ENCODE measurements at places on chromosomes 5 and 9.
A peak's percentile ranks its signal among the peaks of the same experiment; 100 is the strongest.

- DNase-seq: no peak
These were observed 272.3 kb downstream of the MRPS30 start for GRCh38 chr5:45081082-45081481.

- no peak for DNase-seq
These were observed 701.7 kb downstream of the SEMA5A start for GRCh38 chr5:8844206-8844605.

DNA sequence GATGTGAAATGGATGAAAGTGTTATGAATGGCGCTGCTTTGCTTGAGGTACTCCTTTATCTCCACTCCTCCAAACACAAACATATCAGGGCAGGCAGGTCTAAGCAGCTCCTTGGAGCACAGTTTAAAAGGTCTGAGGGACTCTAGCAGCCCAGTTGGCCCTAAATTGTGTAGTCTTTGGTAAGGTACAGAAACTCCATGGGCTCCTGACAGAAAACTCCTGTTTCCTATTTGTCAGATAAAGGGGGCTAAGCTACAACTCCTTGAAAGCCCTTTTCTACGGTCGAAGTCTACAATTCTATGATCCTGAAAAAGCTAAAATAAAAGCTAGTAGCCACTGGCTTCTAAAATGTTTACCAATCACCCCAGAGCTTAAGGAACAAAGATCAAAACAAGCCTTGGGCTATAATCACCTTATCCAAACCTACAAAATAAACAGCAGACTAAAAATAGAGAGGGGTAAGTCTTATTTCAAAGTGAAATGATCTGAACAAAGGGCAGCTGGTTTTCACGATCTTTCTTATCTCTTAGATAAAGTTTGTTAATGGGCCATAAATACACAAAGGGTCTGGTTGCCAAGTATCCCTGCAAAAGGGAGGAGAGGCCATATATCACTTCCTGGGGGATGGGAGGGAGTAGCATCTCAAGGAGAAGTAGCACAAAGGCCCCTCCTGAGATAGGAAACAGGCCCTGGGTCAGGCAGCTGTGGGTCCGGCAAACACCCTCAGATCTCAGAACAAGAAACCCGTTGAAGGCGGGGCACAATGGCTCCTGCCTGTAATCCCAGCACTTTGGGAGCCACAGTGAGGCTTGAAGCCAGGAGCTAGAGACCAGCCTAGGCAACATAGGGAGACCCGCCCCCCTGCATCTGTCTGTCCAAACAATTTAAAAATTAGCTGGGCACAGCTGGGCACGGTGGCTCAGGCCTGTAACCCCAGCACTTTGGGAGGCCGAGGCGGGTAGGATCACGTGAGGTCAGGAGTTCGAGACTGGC lies 28.3 kb upstream of the DENND4C start:
- DNase-seq: no peak

GRCh38 chr9:16363073-16363781 lies 507.2 kb downstream of the BNC2 start:
- no peak for DNase-seq

DNA sequence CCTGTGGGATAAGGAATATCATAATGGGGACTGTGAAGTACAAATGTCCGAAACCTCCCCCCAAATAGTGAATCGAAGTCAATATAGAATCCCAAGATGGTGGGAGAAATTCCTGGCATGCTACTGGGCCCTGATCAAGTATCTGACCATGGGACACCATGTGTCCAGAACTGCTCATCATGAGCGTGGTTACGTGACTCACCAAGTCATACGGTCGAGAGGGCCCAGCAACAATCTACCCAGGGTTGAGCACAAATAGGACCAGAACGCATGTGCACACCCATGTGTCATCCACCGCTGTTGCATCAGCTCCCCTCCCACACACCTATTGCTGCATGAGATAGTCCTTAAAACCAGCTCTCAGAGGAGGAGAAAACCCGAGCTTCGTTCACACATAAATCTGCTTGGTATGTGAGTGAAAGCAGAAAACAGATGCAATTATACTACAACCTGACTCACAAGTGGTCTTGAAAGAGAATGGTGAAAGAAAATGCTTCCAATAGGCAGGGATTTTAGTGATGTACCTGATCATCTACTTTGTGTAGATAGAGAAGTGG lies 353.2 kb downstream of the CWC27 start:
- DNase-seq: no peak

- DNase-seq: no peak
These were observed 127.2 kb downstream of the VPS13A start for GRCh38 chr9:77304543-77304942.

GRCh38 chr9:129886226-129887174 lies 51.2 kb downstream of the USP20 start:
- DNase-seq: peak; percentile 57

DNA sequence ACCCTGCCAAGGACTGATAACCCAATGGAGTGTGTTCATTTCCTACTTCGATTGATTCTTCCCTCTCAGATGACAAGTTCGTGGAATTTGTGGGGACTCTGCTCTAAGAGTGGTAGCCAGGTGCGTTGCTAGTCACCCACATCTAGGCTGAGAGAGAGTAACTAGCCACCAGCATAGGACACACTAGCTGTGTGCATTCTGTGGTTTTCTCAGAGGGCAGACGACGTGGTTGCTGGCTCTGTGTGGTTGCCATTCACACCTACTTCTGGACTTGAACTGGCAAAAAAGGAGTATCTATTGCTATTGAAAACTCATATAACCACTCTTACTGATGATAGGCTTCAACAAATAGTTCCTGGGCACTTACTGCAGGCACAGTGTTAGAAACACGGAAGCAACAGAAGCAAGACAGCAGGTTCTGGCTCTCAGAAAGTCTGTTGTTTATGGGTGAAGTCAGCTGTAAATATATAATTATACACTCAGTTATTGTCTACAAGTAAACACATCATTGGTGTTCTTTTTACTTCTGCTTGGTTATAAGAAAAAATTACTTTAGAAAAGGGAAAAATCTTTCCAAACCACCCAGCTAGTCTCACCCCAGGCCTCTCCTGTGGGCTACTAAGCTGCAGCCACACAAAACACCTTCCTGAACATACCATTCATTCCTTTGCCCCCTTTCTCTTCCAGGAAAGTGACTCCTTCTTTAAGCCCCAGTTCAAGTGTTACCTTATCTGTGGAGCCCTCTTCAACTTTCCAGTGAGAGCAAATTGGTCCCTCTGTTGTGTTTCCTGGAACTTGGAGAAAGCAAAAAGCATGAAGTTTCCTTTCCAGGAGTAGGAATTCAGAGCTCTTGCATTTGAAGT lies 151.1 kb upstream of the HAPLN1 start:
- DNase-seq: no peak

DNA sequence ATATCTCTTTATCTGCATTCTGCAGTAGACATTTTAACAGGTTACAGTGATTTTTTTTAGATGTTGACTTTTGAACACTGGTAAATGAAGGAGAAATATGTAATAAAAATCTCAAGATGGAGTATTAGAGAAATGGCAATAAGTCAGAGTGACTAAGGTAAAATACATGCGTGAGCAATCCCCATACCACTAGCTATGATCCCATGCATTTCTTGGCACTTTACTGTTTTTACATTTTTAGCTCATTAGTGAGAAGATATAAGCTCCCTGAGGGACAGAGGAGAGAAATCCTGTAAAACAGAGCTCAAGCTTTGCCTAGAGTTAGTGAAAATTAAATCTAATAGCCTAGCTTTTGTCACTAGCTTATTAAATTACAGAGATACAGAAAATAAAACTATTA lies 181.9 kb upstream of the TRPM3 start:
- DNase-seq: no peak

- DNase-seq: no peak
These were observed 64.7 kb downstream of the RXRA start for GRCh38 chr9:134390947-134391318.

GRCh38 chr9:136044971-136045594 lies 50.0 kb downstream of the NACC2 start:
- no peak for DNase-seq

GRCh38 chr5:77168161-77168878 lies 42.2 kb upstream of the PDE8B start:
- DNase-seq: no peak

DNA sequence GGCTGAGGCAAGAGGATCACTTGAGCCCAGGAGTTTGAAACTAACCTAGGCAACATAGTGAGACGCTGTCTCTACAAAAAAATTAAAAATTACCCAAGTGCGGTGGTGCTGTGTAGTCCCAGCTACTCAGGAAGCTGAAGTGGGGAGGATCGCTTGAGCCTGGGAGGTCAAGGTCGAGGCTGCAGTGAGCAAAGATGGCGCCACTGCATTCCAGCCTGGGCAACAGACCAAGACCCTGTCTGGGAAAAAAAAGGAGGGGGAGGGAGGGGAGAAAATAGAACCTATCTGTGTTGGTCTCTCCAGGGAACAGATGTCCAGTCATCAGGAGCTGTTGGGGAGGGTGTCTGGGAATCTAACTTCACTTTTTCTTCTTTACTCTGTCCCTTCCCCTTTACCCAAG lies 24.3 kb downstream of the MAT2B start:
- DNase-seq: no peak

GRCh38 chr9:130118841-130119518 lies 53.2 kb upstream of the NCS1 start:
- DNase-seq: no peak

GRCh38 chr9:13896047-13896446 lies 417.9 kb downstream of the NFIB start:
- no peak for DNase-seq

DNA sequence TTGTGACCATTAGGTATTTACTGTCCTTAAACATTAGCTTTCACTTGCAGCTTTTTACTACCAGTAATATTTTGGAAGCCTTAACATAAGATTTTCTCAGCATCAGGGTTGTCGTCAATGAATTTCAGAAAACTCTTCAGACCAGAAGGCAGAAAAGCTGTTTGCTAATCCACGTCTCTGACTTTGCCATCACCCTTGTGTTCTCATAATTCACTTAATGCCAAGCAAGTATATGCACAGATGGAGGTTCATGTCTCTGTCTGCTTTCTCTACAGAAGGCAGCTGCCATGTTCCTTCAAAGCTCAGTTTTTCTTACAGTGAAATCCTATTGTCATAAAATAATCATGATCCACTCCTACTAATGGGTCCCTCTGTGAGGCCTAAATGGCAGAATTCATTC lies 37.7 kb upstream of the LRRC19 start:
- no peak for DNase-seq

DNA sequence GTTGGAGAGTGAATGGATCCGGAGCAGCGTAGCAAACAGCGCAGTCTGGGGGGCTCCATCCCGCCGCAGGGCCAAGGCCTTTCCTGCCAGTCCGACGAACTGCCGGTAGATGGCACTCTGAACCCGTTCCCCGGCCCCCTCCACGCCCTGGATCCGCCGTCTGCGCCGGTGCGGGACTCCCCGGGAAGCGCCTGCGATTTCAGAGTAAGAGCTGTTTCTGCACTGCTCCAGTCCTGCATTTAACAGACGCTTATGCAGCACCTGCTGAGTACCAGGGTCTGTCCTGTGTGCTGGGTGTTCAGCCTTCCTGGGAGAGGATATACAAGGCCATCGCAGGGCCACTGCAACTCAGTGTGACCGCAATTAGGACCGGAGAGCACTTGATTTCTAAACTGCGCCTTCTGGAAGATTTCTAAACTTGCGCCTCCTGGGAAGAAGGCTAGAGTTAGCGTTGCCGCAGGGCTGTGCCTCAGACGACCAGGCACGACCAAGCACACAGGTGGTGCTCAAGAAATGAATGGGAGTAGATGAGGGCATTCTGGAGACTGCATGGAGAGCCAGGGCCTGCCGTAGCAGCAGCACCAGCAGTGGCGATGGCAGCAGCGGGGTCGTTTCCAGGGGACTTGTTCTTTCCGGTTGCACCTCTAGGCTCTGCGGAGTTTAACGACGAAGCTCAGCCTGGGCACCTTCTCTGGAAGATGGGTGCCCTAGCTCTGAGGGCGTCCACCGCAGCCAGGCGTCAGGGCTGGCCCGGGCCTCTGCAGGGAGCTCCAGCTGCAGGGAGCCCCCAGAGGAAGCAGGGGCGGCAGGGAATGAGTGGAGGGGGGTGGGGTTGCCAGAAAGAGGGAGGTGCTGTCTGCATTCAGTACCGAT lies 14.3 kb upstream of the TIFAB start:
- DNase-seq: peak; percentile 43

- DNase-seq: no peak
These were observed 44.7 kb downstream of the CDC14B start for GRCh38 chr9:96574931-96575351.

- no peak for DNase-seq
These were observed 12.5 kb upstream of the NOTCH1 start for GRCh38 chr9:136558373-136558772.

- DNase-seq: no peak
These were observed 77.8 kb downstream of the C9orf153 start for GRCh38 chr9:86181379-86182315.

DNA sequence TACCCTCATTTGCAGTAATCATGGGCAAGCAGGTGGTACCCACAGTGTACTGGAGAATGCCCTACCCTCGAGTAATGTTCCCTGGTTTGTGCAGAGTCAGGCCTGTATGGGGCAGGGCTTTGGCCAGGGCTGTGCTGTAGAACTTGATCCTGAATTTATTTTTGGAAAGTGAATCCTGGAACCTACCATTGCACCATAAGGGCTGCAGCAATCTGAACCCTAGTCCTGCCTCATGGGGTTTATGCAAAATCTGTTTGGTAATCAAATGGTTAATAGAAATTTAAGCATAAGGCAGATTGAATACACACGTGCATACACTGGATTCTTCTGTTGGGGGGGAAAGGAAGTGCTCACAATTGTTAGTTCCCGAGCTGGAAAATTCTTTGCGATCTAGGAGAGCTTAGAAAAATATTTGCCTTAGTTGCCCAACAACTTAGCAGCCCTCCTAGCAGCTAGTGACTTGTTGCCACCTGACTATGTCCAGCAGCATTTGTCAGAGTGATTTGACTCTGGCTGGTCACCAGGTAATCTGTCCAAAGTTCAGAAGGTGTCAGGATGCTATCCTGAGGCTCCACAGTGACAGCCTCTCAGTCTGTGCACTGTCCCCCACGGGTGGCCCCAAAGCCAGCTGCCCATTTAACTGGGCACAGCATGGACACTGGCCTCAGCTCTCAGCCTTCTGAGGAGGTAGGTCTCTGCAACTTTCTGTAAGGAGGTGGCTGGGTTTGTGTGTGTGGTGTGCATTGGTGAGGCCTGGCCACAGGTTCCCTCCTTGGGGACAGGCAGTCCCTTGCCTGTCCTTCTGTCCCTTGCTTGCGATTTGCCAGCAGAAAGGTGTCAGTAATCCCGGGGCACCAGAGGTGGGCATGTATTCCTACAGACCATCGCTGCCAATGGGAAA lies 8.3 kb downstream of the MVB12B start:
- DNase-seq: no peak

DNA sequence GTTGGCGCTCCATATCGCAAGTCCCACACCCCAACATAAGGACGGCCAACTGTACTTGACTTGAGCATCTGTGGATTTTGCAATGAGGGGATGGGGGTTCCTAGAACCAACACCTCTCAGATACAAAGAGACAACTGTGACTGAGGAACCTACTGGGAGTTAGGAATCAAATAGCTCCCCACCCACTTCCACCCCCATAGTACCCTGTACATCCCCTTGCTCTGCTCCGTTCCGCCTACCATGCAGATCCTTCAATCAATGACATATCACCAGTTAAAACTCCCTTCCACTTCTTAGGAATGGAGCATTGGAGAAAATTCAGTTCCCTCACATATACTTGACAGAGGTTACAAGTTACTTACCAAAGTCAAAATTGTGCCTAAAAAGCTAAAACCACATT lies 140.9 kb downstream of the MLLT3 start:
- no peak for DNase-seq

Data from activated CD4-positive, alpha-beta T cell treated with anti-CD3 and anti-CD28 coated beads for 4 hours (primary cell).